ENCODE measurements at places on chromosomes 7 and 10.

- DNase-seq: no peak
Observed at GRCh38 chr7:83466956-83467355, 182.0 kb downstream of the SEMA3E start.

GRCh38 chr7:29287366-29287765 lies 92.8 kb downstream of the CHN2 start:
- no peak for DNase-seq

GRCh38 chr10:62464308-62464707 lies 90.1 kb downstream of the ZNF365 start:
- no peak for DNase-seq

GRCh38 chr10:56920601-56921261 lies 559.7 kb upstream of the ZWINT start:
- DNase-seq: no peak

DNA sequence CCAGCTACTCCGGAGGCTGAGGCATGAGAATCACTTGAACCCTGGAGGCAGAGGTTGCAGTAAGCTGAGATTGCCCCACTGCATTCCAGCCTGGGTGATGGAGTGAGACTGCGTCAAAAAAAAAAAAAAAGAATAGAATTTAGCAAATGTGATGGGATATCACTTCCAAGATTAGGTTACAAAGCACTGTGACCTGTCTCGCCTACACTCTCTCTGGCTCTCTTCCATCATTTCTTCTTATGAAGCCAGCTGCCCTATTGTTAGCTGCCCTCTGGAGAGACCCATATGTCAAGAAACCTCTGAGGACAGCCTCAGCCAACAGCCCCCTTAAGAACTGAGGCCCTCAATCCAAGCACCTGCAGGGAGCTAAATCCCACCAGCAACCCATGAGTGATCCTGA lies 28.2 kb downstream of the ARHGAP21 start:
- no peak for DNase-seq

GRCh38 chr7:148962823-148963582 lies 65.3 kb downstream of the PDIA4 start:
- DNase-seq: peak; percentile 96

DNA sequence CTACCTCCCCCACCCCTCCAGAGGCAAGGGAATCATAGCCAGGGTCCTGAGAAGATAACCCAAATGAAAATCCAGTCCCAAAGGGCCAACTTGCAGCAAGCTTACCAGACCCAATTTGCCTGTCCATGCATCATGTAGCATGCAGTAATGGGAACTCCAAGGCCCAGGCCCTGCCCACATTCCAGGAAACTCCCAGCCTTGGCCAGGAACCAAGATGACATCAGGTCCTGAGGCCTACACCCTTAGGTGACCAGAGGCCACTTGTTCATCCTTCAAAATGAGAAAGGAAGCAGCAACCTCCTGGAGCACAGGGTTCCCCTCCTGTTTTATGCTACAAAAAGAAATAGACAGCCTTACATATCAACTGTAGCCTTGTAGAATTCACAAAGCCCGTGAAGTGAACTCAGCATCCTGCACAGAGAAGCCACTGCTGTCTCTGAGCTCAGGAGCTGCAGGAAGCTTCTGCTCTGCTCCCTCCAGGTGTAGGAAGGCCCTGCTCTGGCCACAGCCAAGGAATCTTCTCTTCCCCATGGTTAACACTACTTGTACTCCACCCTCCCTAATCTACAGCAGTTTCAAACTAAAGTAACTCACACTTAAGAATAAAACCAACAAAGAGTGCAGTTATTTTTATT lies 30.3 kb upstream of the GRB10 start:
- no peak for DNase-seq

DNA sequence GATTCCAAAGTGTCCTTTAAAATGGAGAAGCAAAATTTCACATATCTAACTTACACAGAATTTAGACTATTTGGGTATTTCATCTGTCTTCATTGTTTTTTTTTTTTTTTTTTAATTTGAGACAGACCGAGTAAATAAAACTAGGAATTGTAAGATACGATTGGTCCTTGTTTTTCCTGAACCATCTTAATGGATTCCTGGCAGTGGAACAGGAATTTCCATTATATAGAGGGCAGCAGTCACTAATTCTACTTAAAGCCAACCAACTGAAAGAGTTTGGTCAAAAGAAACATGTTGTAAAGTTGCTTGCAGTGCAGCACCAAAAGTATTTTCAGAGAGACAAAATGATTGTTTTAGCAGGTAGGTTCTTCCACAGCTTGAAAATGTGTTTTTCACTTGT lies 72.5 kb upstream of the HGF start:
- no peak for DNase-seq
